ENCODE measurements at places on chromosomes 13 and 19.

DNA sequence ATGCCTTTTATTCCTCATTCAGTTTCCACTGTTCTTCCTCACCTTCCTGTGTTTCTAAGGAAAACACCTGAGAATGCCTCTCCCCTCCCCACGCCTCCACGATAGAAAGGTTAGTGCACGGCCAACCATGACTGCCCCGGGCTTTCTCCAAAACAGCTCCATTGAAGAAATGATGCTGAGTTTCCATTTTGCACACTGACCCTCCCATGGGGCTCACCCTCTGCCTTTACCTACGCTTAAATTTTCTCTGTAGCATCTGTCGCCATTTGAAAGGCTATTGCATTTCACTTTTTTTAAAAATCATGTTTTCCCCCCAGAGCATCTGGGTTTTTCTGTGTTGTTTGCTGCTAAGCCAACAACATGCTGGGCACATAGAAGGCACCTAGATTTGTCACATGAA is 48.2 kb downstream of the ABCC4 start:
- DNase-seq: no peak

- no peak for DNase-seq
Measured at GRCh38 chr19:46134527-46134926, 10.0 kb upstream of the IGFL3 start.

- no peak for DNase-seq
Measured at GRCh38 chr13:98826146-98826545, 73.7 kb upstream of the SLC15A1 start.

- no peak for DNase-seq
Measured at GRCh38 chr19:36258028-36258875, 43.3 kb downstream of the ZNF146 start.

- no peak for DNase-seq
Measured at GRCh38 chr19:6092329-6093286, 17.7 kb downstream of the RFX2 start.

GRCh38 chr19:17623224-17623935 is 64.8 kb downstream of the UNC13A start:
- no peak for DNase-seq

DNA sequence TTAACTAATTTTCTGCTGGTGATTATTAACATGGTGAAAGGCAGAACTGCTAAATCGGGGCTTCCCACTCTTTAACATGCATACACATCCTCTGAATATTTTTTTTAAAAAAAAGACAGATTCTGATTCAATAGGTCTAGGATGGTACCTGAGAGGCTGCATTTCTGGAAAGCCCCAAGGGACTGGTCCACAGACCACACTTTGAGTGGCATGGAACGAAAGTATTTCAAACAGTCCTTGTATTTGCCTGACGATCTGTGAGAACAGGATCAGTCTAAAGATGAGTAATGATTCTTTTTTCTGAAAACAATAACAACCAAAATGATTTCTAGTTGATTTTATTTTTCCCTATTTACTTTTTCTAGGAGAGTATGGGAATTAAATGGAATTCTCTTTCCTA is 16.7 kb upstream of the SPART start:
- DNase-seq: no peak

GRCh38 chr13:44157606-44158005 is 216.0 kb upstream of the SERP2 start:
- no peak for DNase-seq

DNA sequence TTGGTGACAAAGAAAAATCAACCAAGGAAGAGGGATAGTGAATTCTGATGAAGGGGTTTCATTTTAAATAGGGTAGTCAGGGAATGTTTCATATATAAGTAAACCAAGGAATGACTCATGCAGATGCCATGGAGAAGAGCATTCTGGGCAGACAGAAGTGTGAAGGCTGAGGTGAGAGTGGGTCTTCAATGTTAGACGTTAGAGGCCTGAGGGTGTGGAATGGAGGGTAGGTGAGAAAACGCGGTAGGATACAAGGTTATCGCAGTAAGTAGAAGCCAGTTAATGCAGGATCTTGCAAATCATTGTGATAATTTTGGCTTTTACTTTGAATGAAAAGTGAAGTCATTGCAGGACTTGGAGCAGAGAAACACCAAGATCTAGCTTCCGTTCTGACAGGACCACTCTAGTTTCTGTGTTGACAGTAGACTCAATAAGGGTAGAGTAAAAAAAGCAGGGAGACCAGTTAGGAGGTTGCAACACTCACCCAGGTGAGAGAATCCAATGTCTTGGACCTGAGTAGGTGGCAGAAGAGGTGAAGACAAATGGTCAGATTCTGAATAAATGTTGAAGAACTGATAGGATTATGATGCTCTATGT is 225.2 kb upstream of the TMTC4 start:
- no peak for DNase-seq

DNA sequence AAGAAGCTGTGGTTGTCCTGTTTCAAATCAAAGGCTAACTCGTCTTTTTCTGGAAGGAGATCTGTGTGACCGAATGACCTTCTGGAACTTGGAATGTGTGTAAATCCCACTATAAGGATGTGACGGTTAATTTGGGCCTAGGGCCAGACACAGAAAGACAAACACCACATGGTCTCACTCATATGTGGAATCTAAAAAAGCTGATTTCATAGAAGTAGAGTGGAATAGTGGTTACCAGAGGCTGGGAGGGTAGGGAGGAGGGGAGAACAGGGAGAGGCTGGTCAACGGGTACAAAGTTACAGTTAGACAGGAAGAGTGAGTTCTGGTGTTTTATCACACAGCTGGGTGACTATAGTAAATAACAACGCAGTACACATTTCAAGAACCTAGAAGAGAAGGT is 39.3 kb upstream of the RGCC start:
- DNase-seq: no peak
